ENCODE measurements at places on chromosomes 1 and 21. TPM values are rescaled to one million over a fixed set of nuclear protein-coding genes. Genes with fewer than 3 reads are reported as not detected.

GPR37L1 gene
- not detected for total RNA-seq

AGRN gene
- 914 TPM for total RNA-seq

PEF1 gene
- total RNA-seq: 38.9 TPM

C4BPA gene
- not detected for total RNA-seq

CFAP141 gene
- not detected for total RNA-seq
